Suprapubic skin (tissue), 4 donors: ENCODE measurements at places on chromosomes 16 and 17. TPM values are rescaled to one million over a fixed set of nuclear protein-coding genes. Genes with fewer than 3 reads are reported as not detected.

The KRTAP4-5 gene
- total RNA-seq, result 19.2 TPM

The TBC1D3D gene
- total RNA-seq, result not detected

The CTRL gene
- 0.55 TPM for total RNA-seq

The PRAC2 gene
- not detected for total RNA-seq

The OSGIN1 gene
- 1.7 TPM for total RNA-seq
